ENCODE measurements at places on chromosomes 1 and 21. TPM values are rescaled to one million over a fixed set of nuclear protein-coding genes. Genes with fewer than 3 reads are reported as not detected.

- DNase-seq, result peak; percentile 29
Measured at GRCh38 chr1:232868793-232869491, 63.7 kb downstream of the MAP10 start.

The LRRC8C gene
- polyA plus RNA-seq, result 0.70 TPM

GRCh38 chr21:46391773-46392172 lies 66.9 kb upstream of the DIP2A start:
- no peak for DNase-seq

GRCh38 chr1:3939242-3940080 lies 39.4 kb upstream of the C1orf174 start:
- DNase-seq, result no peak

The OR2T6 gene
- not detected for polyA plus RNA-seq
